ENCODE measurements at places on chromosomes 1 and 21.
A peak's percentile ranks its signal among the peaks of the same experiment; 100 is the strongest.

- DNase-seq, result peak; percentile 59
Measured at GRCh38 chr1:156488566-156489165, 11.9 kb downstream of the MEF2D start.

DNA sequence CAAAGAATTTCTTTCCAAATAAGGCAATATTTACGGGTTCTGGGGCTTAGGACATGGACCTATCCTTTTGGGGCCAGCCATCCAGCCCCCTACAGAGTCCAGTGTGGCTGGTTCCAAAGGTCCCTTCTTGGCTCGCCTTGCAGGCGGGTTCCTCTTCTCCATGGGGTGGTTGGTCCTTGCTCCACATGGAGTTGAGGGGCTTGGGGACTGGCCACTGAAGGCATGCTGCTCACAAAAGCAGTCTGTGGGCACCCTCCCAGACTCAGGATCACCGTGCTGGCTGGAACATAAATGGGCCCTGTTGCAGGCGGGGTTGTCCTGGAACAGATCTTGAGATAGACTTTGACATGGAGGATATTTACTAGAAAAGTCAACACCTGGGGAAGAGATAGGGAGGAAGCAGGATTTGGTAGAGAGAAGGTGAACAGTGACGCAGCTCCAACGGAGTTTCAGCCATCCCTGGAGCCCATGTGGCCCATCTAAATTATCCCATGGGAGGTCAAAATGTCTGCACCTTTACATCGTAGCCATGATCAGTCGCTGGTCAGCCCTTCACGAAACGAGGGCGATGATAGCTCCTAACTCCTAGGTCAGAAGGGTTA lies 39.1 kb upstream of the LRP8 start:
- DNase-seq, result no peak

- no peak for DNase-seq
Measured at GRCh38 chr21:31406510-31406909, 62.4 kb upstream of the TIAM1 start.

GRCh38 chr1:232568331-232568852 lies 61.5 kb downstream of the SIPA1L2 start:
- DNase-seq, result no peak

- no peak for DNase-seq
Measured at GRCh38 chr1:222950892-222951291, 136.1 kb downstream of the DISP1 start.

- DNase-seq, result no peak
Measured at GRCh38 chr21:29481081-29481480, 182.4 kb downstream of the BACH1 start.

DNA sequence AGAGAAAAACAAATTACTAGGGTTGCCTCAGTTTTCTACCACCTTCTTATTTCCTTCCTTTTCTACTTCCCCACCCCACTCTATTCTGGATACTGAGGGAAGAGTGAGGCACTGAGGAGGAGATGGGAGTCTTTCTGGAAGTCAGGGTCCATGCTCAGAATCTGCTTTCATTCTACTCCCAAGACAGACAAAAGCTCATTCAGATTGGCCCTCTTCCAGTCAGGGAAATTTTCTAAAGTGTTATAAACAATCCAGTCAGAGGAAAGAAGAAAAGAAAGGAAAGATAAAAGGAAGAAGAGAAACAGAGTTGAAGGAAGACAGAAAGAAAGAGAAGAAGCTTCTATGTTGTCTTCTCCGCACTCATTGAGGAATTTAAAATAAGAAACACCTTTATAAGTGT lies 228.6 kb downstream of the COP1 start:
- DNase-seq, result no peak

GRCh38 chr1:167820684-167821355 lies 93.1 kb downstream of the ADCY10 start:
- DNase-seq, result no peak

Data from T-helper 2 cell (primary cell).